ENCODE measurements at places on chromosomes 1 and 21.

GRCh38 chr1:156910309-156910782 is 10.1 kb upstream of the LRRC71 start:
- no peak for DNase-seq

GRCh38 chr1:97332716-97333115 is 588.1 kb downstream of the DPYD start:
- no peak for DNase-seq

- DNase-seq = no peak
Observed at GRCh38 chr1:42529724-42530181, 66.7 kb downstream of the CCDC30 start.

- DNase-seq = no peak
Observed at GRCh38 chr1:165629848-165630628, 996 bp upstream of the MGST3 start.

DNA sequence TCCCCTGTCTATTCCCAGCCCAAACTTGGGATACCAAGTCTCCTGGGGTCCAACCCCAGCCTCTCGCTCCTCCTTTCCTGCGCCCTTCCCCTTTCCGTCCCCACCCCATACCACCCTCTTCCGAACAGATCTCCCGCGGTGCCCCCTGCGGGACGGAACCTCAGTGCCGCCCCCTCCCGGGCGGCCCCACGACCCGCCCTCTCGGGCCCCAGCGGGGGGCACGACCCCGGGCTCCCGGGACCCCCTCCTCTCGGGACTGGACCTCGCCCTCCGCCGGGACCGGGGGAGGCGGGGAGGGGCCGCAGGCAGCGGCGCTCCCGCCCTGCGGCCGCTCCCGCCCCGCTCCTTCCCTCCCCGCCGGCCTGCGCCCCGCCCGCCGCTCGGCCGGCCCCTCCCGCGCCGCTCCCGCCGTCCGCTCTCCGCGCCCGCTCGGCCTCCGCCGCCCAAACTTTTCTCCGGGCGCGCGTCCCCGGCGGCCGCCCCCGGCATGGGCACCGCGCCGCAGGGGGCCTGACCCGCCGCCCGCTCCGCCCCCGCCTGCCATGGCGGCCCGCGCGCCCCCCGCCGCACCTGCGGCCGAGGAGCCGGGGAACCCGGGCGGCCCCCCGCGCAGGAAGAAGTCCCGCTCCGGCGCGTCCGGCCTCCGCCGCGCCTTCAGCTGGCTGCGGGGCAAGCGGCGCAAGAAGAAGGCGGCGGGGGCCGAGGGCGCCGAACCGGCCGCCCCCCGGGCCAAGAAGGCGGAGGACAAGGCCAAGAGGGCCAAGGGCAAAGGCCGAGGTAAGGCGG is 39.0 kb upstream of the SYNC start:
- no peak for DNase-seq

DNA sequence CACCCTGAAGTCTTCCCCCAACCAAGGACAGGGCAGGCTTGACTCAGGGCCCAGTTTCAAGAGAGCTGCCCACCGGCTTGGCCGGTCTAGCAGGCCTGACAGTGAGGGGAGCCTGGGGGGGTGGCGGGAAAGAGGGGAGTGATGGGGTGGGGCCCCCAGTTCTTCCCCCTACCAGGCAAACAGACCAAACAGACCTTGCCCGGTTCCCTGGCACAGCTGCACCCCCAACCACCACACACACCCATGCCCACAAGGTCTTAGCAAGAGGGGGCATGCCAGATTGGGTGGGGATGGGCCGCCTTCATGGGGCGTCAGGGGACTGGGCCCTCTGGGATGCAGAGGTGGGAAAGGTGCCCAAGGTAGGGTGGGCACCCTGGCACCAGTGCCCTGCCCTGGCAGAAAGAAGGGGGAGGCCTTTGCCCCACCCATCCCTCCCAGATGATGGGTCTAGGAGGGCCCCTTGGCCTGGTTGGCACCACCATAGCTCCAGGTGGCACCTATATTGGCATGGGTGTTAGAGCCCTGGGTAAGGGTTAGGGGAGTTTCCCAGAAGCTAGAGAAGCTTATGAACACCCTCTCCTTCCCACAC is 8.9 kb downstream of the ZBTB7B start:
- no peak for DNase-seq

- no peak for DNase-seq
Observed at GRCh38 chr1:201736707-201737320, 92.1 kb upstream of the IPO9 start.

GRCh38 chr1:235984041-235984825 is 80.7 kb downstream of the NID1 start:
- DNase-seq = no peak

DNA sequence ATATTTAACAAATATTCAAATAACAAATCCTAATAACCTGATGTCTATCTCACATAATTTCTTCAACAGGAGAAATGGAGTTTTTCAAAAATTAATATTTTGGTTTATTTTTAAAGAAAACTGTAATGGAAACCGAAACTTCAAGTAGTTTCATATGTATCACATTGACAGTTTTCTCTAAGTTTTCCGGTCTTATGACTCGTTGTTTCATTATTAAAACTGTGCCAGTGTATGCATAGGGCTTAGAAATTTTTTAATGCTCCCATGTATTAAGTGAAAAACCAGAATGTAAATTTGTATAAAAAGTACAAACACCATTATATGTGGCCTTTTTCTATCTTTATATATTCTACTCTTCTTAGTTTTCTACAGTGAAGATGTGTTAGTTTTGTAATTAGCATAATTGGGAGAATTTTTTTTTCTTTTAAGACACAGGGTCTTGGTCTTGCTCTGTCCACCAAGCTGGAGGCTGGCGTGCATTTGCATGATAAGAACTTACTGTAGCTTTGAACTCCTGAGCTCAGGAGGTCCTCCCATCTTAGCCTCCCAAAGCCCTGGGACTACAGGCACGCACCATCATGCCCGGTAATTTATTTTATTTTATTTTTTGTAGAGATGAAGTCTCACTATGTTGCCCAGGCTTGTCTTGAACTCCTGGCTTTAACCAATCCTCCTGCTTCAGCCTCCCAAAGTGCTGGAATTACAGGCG is 43.9 kb upstream of the SAMSN1 start:
- DNase-seq = no peak

DNA sequence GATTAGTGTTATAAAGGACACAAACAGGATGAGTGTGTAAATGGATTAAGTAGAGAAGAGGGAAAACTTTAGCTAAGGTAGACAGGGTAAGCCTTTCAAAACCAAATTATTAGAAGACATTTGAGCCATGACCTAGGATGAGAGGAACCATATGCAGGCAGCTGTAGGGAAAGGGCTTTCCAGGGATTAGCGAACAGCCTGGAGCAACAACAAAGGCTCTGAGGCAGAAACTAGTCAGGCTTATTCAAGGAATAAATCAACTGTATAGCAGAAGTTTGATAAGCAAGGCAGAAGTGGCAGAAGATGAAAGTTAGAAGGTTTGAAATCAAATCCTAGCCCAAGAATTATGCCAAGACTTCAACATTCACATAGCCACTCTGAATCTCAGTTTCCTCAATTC is 21.3 kb downstream of the AIDA start:
- DNase-seq = no peak

GRCh38 chr1:48688102-48688760 is 88.5 kb downstream of the BEND5 start:
- DNase-seq = no peak

DNA sequence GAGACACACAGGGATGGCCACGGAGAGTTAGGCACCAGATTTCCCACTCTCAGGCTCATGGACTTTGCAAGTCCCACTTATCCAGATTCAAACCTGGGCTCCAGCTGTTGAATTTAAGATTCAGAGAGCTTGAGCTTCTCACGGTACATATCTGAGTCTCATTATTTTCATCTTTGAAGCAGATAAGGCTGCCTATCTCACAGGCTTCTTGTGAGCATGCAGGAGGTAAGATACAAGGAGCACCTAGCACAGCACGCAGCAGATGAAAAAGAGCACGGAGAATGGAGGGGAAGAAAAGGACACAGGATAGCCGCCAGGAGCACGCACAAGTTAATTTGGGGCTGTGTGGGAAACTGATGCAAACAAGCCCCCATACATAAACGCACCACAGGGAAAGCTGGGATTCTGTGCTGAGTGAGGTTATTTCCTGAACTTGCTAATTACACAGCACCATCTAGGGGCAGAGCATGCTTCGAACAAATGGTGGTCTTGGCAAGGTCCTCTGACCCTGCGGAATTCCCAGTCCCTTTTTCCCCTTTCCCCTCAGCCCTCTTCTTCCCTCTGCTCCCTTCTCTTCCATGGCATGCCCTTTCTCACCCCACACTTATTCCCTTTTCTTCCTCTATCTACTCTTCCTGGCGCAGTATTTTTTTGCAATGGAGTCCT is 134.7 kb upstream of the VANGL1 start:
- no peak for DNase-seq

DNA sequence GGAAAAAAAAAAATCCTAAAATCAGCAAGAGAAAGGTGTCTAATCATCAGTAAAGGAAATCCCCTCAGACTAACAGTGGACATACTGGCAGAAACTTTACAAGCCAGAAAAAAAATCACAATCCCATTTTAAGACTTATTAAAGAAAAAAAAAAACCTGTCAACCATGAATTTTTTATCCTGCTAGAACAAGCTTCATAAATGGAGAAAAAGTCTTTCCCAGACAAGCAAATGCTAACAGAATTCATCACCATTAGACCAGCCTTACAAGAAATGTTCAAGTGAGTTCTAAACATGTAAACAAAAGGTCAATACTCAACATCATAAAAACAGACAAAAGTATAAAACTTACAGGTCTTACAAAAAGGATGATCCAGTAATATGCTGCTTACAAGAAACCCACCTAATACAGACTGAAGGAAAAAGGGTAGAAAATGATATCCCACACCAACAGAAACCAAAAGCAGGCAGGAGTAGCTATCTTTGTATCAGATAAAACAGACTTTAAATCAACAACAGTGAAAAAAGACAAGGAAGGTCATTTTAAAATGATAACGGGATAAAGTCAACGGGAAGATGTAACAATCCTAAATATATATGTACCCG is 129.6 kb downstream of the EVI5 start:
- DNase-seq = no peak

DNA sequence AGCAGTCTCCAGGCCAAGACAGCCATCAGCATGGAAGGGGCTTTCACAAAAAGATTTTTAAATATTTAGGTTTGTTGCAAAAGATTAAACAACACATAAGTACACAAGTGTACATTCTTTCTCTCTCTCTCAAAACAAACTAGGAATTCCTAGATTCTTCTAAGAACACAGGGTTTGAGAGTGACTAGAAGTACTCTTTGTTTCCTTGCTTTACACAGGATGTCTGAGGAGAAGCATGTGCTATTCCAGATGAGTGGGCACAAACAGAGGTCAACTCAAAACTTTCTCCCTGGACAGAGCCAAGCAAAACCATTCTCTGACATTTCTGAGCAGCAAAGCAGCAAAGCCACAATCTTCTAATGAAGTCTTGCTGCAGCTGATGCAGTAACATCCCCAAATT is 210.6 kb upstream of the HOOK1 start:
- no peak for DNase-seq

GRCh38 chr1:114139540-114139939 is 14.1 kb downstream of the SYT6 start:
- no peak for DNase-seq

DNA sequence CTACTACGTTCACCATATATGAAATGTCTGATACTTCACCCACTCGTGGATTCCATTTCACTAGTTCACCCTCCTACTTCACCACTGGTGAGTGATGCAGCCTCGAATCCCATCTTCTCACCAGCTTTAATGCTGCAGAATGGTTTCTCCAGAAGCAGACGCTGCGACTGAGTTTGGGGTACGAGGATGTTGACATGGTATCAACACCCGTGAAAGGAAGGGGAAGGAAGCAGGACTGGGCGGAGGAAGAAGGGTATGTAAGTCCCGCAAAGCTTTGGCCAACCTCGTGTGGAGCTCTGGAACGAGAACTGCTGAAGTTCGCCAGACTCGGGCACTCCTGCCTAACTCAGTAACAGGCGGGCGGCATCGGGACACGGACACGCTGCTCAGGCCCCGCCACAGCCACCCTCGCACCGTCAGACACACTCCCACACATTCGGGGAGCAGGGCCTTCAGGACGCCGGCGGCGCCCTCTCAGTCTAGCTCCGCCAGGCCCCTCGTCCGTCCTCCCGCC is 833 bp upstream of the DIP2A start:
- no peak for DNase-seq

DNA sequence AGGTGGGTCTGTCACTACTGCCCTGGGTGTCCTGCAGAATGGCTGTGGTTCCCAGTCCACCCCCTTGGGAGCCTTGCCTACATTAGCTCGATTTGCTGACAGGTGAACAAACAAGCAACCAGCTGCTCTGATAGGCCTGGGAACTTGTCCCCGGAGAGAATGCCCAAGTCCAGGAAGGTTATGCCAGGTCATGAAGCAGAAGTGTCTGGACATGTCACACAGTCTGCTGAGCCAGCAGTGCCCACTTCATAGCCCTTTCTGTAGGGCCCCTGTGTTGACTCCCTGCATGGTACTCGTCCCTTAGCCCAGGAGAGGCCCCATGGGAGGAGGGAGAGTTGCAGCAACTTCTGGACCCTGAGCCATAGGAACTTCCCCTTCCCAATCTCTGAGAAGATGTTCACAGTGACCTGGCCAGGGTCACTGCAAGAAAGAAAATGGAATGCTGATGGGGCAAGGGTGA is 31.0 kb downstream of the UCK2 start:
- no peak for DNase-seq

GRCh38 chr1:215957663-215958062 is 390.6 kb downstream of the KCTD3 start:
- DNase-seq = no peak

- DNase-seq = no peak
Observed at GRCh38 chr1:228018961-228019721, 12.3 kb downstream of the WNT3A start.

DNA sequence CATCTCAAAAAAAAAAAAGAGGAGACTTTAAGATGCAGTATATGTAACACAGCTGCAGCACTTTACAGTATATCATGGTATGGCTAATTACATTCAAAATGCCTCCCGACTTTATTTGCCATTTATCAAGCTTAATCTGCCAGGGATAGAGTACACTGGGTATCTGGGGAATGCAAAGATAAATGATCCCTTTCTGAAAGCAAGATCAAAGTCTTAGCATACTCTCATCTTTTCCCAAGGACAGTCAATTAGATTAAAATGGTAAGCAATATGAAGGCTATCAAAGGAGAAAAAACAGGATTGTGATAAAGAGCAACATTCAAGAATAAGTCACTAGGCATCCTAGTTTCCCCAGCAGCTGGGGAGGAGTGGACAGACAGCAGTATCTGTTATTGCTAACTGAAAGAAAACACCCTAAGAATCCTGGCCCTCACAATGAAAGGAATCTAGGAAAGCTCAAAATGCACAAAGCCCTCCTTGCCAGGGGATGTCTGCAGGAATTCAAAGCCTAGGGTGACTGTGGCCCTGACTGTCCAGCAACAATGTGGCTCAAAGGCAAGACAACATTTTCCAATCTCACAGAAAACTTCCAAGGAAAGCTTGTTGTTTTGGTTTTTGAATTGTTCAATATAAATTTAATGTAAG is 56.7 kb upstream of the RAP1GAP start:
- no peak for DNase-seq

- no peak for DNase-seq
Observed at GRCh38 chr21:15001113-15001512, 63.7 kb downstream of the NRIP1 start.
